Left ventricle myocardium inferior (tissue), 1 donor: ENCODE measurements at places on chromosomes 11 and 22.

DNA sequence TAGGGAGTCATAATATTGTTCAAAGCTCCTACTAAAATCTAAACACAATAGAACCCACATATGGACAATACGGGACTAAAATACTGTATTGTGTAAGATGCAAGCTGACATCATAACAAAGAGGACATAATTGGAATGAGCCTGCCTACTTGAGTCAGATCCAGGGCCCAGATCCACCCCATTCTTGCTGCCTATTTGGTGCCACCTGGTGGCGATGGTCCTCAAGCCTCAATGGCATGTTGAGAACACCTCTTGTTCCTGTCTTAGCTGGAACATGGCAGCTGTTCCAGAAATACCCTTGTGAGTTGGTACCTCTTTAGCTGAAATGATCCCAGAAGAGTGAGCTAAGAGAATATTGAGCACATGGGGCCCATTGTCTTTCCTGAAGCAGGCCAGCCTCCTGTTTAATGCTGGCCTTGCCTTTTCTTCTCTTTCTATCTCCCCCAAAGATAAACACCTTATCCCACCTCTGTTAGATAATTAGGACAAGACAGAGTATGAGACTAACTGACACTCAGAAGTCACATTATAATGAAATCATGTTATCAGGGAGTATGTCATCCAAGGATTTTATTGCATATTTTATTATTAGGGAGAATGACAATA lies 680.9 kb upstream of the ANO5 start:
- DNase-seq = peak; percentile 16

- no peak for DNase-seq
These were observed 55.9 kb downstream of the RPUSD4 start for GRCh38 chr11:126155402-126156187.

DNA sequence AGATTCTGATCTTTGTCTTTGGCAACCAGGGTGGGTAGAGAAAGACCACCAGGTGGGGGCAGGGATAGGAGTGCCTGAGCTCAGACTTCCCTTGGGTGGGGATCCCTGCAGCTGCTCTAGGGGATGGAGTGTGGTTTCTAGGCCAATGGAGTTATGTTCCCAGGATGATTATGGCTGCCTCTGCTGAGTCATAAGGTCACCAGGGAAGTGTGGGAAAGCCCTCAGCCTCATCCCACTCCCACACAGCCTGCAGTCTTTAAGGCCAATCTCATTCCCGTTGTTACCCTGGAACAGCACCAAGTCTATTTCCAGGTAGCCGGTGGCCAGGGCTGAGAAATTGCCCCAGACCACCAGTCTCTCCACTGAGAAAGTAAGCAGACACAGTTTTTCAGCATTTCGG lies 2269.3 kb upstream of the RAG2 start:
- no peak for DNase-seq

- DNase-seq = no peak
These were observed 47.8 kb downstream of the CD6 start for GRCh38 chr11:61019037-61019831.

DNA sequence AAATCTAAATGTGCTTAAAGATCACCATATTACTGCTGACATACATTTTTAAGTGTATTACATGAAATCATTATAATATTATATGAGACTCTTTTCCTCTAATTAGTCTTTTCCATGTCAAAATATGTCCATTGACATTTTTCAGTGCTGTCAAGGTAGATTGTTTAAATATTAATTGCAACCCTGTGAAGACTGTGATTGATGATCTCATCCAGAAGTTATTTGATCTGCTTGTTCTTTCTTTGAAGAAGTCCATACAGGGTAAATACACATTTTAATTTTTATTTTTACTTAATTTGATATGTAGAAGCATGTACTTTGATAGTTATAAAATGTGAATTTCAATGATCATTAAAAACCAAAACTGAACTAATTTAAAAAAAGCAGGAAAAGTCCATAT lies 38.4 kb downstream of the DYNC2H1 start:
- DNase-seq = no peak

- DNase-seq = no peak
These were observed 59.1 kb upstream of the POU2AF2 start for GRCh38 chr11:111186308-111186915.
